ENCODE measurements at places on chromosomes 16 and 17. TPM values are rescaled to one million over a fixed set of nuclear protein-coding genes. Genes with fewer than 3 reads are reported as not detected.

- no peak for DNase-seq
Measured at GRCh38 chr17:79916991-79917901, 78.0 kb upstream of the CBX4 start.

Gene MMD
- total RNA-seq, result 24.2 TPM

DNA sequence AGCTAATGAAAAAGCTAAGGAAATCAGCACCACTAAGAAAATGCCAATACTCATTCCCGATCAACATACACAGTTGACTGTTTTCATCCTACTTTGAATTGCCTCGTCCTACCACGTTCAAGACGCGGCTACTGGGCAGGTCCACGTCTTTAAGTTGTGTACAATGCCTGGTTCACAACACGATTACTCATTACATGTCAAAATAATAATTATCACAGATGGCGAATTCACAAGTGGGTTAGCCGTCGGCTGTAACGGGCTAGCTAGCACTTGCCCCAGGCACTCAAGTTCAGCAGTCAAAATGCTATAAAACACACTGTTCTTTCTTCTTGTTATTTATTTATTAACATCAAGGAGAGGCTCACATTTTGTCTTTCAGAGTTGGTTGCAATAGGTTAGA lies 124.2 kb downstream of the ZFHX3 start:
- no peak for DNase-seq

Gene NPIPA5
- 14.9 TPM for total RNA-seq

Gene IGFALS
- not detected for total RNA-seq

DNA sequence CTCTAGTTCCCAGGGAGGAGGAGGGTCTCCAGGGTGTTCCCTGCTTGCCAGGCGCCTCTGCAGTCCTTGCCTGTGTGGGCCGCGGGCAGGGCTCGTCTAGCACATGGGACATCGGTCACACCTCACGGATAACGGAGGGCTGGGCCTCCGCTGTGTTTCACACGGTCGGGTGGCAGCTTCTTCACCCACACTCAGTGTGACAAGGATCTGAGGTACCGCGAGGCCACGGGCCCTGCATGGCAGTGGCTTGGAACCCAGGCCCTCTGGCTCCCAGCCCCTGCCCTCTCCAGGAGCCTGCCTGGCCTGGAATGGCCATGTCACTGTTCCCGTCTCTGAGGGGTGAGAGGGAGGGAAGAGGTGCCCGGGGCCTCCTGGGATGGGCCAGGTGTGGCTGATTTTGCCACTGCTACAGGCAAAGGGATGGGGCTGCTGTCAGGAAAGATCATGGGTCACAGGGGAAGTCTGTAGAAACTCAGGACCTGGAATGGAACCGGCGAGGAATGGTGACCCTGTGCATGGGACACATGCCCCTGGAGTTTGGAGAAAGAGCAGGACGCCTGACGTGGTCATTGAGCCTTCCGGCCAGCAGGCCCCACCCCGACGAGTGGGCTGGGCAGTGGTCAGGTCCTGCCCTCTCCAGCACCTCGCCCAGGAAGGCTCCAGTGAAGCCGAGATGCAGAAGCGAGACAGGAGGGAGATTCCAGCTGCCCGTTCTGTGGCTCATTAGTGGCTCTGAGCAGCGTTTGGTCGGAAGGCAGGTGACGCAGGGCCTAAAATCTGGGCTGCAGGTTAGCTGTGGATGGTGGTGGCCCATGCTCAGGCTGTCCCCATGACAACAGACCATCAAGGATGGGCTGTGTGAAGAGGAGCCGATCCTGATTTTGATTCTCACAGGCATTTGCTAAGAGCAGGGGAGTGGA lies 76.5 kb upstream of the GSE1 start:
- no peak for DNase-seq

Gene MYADML2
- not detected for total RNA-seq

- no peak for DNase-seq
Measured at GRCh38 chr16:81164481-81164880, 68.3 kb upstream of the GCSH start.

- DNase-seq, result no peak
Measured at GRCh38 chr16:68234188-68235107, 1.5 kb downstream of the ESRP2 start.

GRCh38 chr16:72430121-72430520 lies 258.2 kb upstream of the PMFBP1 start:
- no peak for DNase-seq

All from activated CD4-positive, alpha-beta memory T cell treated with anti-CD3 and anti-CD28 coated beads for 36 hours (primary cell).